Chondrocyte (in vitro differentiated cells): ENCODE measurements at places on chromosomes 12 and 14.

DNA sequence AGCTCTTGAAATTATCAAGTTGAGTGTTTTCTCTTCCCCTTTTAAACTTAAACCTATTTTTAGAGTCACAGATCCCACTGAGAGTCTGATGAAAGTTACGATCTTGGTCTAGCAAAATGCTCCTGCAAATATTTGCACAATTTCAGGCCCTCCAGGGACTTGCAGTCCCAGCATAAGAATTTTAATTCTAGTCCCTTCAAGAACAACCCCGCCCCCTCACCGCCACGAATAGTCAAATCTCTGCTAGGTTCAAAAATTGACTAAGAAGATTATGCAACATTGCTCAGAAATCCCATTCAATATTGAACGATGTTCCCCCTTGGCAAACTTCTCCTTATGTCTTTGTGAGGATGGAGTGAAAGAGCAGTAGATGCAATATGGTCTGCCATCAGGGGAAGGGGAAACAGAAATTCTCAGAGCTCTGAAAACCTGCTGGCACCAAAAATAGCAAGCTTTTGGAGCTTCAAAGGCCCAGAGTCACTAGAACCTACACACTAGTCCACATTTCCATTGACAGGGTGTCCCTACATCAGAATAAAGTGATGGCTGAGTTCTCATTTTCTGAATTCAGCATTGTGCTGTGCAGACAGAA is 127.5 kb upstream of the CCDC175 start:
- no peak for DNase-seq

GRCh38 chr12:68455691-68456345 is 123.7 kb upstream of the MDM1 start:
- no peak for DNase-seq

DNA sequence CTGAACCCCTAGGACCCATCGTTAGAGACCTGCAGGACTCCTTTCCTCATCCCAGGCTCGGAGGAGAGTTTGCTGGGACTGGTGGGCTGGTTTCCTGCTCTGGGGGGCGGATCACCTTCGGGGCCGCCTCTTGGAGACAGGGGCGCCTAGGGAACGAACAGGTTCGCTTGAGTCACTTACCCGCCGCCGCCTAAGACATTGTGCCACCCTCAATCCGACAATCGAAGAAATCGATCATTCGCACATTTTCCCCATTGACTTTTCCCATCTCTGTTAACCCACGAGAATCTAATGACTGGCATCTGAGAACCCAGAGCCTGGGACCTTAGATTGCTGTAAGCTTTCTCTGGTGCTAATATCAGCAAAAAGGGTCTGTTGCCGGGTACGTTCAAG is 322 bp downstream of the SLC39A9 start:
- no peak for DNase-seq

- no peak for DNase-seq
Measured at GRCh38 chr12:130611026-130611905, 104.8 kb downstream of the RIMBP2 start.
